Hindlimb muscle (tissue), 1 donor: ENCODE measurements at places on chromosomes 13 and 19. TPM values are rescaled to one million over a fixed set of nuclear protein-coding genes. Genes with fewer than 3 reads are reported as not detected.

GRCh38 chr13:53522034-53522433 lies 493.4 kb downstream of the OLFM4 start:
- DNase-seq, result no peak

- DNase-seq, result no peak
Observed at GRCh38 chr19:18227781-18228271, 1.6 kb upstream of the PDE4C start.

DNA sequence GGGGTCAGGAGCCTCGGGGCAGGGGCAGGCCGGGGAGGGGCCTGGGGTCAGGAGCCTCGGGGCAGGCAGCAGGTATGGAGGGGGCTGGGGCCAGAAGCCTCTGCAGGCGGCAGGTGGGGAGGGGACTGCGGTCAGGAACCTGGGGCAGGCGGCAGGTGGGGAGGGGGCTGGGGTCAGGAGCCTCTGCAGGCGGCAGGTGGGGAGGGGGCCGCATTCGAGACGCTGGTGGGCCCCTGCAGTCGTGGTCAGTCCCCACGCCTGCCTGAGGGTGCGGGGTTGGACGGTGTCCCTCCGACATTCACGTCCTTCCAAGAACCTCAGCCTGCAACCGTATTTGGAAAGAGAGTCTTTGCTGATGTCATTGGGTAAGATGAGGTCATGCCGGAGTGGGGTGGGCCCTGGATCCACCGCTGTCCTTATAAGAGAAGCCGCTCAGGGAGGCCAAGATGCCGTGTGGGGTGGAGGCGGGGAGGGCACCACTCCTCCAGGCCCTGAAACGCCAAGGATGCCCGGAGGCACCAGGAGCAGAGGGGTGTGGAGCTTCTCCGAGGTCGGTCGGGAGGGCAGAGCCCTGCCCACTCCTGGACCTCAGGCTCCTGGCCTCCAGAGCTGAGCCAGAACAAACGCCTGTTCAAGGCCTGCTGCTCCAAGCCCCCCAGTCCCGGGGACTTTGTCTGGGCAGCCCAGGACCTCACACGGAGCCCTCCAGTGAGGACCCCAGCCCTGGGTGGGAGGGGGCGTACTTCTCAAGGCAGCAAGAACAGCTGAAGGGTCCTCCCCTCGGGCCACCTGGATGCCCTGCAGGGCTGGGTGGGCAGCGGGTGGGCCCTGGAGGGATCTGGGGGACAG lies 30.1 kb downstream of the PIP5K1C start:
- DNase-seq, result peak; percentile 83

GRCh38 chr13:20544201-20544923 lies 18.7 kb upstream of the CRYL1 start:
- DNase-seq, result no peak

DNA sequence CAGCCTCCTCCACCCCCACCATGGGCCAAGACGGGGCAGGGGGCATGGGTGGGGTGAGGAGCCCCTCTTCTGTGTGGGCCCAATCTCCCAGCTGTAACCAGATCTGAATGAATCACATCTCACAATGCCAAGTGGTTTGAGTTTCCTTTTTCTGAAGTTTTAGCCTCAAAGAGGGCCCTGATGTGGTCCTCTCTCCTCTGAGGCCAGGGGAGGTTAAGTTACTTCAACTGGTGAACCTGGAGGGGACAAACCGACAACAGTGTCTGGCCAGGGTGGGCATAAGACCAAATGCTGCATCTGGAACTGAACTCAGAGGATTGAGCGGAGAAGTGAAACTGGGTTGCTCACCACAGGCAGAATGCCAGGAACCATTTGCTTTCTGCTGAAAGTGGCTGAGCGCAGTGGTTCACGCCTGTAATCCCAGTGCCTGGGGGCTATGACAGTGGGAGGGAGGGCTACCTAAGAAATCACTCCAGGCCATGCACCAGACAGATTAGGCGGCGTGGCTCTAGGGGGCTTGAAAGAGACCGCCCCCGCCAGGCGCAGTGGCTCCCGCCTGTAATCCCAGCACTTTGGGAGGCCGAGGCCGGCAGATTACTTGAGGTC lies 15.4 kb upstream of the IRGC start:
- peak; percentile 77 for DNase-seq

- DNase-seq, result no peak
Observed at GRCh38 chr13:85562282-85562681, 236.9 kb downstream of the SLITRK6 start.

GRCh38 chr19:6263735-6264444 lies 15.9 kb downstream of the MLLT1 start:
- no peak for DNase-seq

- DNase-seq, result no peak
Observed at GRCh38 chr19:23787106-23787505, 28.4 kb upstream of the ZNF681 start.

PPM1N gene
- polyA plus RNA-seq, result 1.4 TPM

NR2C2AP gene
- polyA plus RNA-seq, result 9.2 TPM

GIPR gene
- polyA plus RNA-seq, result 1.7 TPM

RYR1 gene
- 771 TPM for polyA plus RNA-seq
